ENCODE measurements at places on chromosomes 1 and 21.
A peak's percentile ranks its signal among the peaks of the same experiment; 100 is the strongest.

GRCh38 chr1:202861420-202862132 is 27.4 kb downstream of the RABIF start:
- DNase-seq, result peak; percentile 91

DNA sequence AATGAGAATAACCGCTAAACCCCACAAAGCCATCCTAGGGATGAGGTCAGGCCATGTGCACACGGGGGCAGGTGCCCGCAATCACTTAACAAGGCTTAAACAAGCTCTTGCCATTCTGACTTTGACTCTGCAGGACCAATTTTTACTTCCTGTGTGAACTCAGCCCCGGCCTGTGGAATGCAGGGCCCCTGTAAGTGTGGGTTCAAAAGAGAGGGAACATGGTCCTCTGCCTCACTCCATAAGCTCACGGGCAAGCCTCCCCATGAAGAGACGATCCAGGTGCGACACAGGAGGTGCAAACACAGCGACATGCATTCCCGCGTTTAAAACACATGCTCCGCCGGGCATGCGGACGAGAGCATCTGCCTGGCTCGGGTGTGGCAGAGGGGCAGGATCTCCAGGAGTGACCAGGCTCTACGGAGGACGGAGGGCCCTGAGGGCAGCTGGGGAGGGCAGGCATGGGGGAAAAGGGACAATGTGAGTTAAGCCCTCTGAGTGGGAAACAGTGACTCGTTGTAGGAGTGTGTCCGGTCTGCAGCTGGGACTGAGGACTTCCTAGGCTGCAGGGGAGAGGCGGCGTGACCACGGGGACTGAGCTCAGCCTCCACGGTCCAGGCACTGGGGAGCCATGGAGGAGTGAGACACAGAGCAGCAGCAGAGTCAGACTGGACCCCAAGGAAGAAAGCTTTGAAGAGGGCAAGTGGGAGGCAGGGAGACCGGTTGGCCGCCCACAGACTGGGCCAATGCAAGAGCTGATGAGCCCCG is 40.6 kb upstream of the AJAP1 start:
- no peak for DNase-seq

DNA sequence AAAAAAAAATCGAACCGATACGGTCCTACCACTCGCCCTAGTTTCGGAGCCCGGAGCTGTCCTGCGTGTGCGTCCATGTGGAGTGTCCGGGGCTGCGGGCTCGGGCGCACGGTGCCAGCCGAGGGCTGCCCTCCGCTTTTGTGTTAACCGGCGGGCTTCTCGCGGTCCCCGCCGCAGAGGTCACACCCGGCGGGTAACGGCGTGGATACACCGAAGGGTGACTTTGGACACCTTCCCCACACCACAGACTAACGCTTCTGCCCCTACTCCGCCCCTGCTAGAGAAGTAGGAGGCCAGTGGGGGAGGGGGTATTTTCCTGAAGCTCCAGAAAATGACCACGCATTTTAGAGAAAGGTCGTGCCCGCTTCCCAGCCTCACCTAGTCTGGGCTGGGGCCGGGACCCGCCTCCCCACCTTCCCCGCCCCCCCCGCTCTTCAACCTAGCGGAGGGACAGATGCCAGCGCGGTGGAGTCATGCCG is 609 bp upstream of the ATF3 start:
- no peak for DNase-seq

DNA sequence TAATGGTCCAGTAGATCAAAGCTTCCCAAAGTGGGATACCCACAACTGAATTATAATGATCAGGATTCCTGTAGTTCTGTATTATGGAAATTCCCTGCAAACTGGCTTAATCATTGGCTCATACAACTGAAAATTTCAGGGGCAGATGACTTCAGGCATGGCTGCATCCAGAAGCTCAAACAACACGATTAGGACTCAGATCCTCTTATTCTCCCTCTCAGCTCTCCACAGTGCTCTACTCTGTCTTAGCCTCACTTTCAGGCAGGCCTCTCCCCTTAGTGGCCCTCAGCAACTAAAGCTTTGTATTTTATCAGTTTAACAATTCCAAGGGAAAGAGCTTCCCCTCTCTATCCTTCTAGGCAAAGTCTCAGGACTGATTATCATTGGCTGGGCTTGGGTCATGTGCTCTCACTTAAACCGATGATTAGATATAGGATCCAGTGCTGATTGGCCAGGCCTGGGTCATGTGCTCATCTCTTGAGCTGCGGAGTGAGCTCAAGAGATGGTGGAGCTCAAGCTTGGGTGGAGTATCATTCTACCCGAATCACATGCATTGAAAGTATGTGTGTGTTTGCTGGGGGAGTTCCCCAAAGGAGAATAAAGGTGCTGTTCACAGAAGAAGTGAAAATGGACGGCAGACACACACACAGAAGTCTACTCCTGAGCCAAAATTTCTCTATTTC is 57.9 kb upstream of the RUNX3 start:
- no peak for DNase-seq

GRCh38 chr1:184895086-184895485 is 79.2 kb downstream of the NIBAN1 start:
- no peak for DNase-seq

DNA sequence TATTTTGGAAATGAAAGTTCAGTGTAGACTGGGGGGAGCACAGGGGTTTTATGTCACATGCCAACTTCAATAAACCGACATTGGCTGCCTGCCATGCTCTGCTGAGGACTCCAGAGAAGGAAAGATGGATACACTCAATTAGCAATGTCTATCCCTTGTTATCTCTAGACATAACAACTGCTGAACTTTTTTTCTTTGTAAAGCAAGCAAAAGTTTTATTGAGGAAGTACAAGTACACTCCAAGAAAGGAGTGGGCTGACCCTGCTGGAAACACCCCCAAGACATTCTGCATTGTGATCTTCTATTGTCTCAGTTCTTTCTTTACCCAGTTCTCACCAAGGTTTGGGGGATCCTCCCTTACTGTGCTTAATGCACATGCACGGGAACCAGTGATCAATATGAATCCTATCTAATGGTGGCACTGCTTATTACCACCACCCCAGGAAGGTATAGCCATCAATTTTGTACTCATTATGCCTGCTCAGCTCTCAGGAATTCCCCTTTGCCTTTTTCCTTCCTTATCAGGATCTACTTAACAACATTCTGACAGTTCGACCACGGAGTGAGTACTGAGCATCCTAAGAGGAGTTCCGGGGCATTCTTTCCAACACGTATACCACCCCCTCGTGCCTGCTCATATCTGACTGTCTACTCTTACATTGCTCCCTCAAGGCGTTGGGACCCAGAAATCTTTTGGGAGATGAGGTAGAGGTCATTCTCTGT is 28.7 kb downstream of the SYNJ1 start:
- no peak for DNase-seq

DNA sequence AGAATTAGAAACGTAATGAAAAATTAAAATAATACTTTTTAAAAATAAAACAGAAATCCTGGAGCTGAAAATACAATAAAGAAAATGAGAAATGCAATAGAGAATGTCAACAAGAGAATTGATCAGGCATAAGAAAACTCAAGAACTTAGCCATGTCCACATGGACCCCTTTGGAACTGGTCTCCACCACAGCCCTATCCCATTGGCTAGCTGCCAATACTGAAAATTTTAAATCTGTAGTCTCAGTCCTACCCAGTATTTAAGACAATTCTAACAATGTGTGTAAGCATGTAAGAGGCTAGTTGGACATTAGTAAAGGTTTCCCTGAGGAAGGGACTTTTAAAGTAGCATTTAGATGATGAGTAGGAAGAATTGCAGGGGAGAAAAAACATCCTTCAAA is 25.8 kb upstream of the RRP15 start:
- DNase-seq, result no peak

- DNase-seq, result no peak
Measured at GRCh38 chr1:18597160-18598042, 33.2 kb upstream of the PAX7 start.

GRCh38 chr1:36088577-36089392 is at the start of gene ADPRS:
Gene ADPRS, plus strand, starts transcription at chr1:36088892. Its CDS starts 13 bp downstream, at chr1:36088905.
- peak; percentile 94 for DNase-seq

GRCh38 chr1:25019337-25020172 is 89.5 kb upstream of the RUNX3 start:
- no peak for DNase-seq

GRCh38 chr1:21966247-21967000 is 10.4 kb upstream of the CELA3B start:
- DNase-seq, result no peak

GRCh38 chr1:85090225-85090624 is 41.9 kb upstream of the MCOLN3 start:
- no peak for DNase-seq
